ENCODE measurements at places on chromosomes 13 and 19.

DNA sequence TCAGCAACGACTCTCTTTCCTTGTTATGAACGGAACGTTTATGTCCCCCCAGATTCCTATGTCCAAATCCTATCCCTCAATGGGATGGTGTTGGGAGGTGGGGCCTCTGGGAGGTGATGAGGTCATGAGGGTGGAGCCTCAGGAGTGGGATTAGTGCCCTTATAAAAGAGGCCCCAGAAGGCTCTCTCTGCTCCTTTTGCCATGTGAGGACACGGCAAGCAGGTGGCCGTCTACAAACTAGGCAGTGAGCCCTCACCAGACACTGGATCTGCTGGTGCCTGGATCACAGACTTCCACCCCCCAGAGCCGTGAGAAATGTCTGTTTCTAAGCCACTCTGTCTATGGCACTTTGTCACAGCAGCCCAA is 53.2 kb downstream of the EPS15L1 start:
- DNase-seq = no peak

DNA sequence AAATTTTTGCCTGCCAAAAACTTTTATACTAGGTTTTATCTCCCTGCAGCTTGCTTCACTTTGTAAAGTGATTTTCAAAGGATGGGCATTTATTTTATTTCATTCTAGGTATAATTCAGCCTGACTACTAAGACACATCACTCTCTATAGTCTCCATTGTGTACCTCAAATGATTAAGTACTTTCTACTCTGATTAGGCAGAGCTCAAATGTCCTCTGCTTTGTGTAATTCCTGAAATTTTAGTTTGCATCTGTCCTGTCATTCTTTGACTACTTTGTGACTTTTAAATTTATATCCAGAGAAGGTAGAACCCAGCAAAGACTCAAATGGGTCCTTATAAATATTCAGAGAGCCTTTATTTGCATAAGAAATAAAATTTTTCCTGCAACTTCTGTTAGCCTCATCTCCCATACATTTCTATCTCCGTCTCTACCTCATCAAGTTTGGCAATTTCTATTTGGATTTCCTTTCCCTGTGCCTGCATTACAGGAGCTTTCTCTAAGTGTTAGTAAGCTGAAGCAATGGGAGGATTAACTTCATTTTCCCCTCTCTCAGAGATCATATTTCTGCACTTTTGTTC is 1038.0 kb upstream of the ATXN8OS start:
- no peak for DNase-seq

GRCh38 chr19:1252221-1252820 is 3.9 kb downstream of the MIDN start:
- no peak for DNase-seq

GRCh38 chr19:2758601-2759313 is 18.9 kb upstream of the SLC39A3 start:
- DNase-seq = no peak

DNA sequence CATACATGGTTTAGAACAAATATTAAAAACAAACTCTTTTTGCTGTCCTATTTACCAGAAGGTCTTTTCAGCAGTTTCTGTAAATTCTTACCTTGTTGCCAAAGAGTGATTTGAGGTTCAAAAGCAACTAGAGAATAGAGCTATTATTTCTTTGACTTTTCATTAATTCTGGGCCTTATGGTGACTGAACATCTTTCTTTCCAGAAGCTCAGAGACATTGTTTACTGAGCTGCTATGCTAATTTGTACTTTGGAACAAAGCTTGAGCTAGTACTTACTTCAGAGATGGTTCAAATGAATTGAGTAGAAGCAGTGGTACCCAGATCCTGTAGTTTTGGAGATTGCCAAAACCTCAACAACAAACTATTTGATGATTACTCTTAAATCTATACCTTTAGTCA is 331.2 kb downstream of the SPRY2 start:
- DNase-seq = no peak

- DNase-seq = no peak
Observed at GRCh38 chr19:49739098-49739497, 24.0 kb downstream of the TSKS start.

DNA sequence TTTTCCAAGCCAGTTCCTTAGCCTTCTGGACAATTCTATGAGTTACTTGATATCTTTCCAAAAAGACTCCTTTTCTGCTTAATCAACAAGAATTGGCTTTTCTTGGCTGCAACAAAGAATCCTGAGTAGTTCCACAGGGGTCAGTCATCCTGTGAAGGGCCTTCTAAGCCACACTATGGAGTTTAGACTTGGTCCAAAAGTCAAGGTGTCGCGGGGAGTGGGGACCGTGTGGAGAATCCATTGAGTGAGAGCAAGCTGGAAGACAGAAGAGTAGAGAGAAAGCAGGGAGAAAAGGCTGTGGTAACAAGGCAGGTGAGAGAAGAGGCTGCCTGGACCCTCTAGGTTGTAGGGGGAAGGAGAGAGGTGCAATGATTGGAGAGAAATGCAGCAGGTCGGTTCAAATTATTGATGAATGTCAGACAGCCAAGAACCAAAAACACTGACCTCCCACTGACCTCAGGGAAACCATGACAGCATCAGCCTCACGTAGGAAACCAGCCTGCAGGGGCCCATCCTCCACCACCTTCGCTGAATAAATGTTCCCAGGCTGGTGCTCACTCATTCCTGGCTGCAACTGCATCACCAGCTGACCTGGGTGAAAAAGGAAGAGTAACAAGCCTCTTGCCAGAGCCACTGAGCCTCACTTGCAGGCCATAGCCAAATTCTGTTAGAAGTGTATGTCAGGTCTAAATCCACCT is 7.1 kb upstream of the IFT88 start:
- DNase-seq = no peak

DNA sequence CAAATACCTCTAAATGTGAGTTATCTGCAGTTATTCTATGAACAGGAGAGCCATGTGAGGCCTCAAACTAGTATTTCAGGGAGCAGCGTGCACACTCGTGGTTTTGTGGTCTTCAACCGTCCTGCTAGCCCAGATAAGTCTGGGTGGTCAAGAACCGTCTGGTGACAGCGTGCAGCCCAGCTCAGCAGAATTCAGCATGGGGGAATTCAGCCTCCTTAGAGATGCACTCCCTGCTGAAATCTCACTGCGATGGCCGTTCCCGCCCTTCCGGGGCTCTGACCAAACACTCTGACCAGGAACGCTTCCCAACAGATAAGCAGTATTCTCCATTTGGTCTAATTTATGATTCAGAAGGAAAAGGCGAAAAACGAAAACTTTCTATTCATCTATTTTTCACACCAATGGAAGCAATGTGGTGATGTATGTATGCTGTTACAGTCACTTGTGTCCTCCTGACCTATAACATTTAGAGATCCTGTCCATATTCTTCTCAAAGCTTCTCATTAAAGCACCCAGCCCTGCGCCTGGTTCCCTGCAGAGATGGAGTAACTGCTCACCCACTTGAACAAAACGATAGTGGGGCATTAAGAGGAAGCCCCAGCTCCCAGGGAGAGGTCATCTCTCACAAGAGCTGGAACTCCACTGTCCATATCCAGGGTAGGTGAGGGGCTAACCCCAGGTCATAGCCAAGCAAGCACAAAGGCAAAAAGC is 2.9 kb downstream of the ANKRD27 start:
- no peak for DNase-seq

DNA sequence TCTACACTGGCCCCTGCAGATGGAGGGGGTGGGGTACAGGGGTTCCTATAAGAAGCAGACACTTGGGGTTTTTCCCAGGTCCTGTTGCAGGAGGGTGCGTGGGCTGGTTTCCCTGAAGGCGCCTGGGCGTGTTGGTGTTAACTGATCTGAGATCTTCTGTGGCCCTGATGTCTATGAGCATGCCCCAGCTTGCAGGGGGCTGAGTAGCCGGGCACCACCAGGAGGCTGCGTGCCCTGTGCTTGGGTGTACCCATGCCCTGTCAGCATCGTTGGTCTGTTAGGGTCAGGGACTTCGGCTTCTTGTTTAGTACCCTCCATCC is 45.3 kb downstream of the CAPN12 start:
- DNase-seq = no peak

DNA sequence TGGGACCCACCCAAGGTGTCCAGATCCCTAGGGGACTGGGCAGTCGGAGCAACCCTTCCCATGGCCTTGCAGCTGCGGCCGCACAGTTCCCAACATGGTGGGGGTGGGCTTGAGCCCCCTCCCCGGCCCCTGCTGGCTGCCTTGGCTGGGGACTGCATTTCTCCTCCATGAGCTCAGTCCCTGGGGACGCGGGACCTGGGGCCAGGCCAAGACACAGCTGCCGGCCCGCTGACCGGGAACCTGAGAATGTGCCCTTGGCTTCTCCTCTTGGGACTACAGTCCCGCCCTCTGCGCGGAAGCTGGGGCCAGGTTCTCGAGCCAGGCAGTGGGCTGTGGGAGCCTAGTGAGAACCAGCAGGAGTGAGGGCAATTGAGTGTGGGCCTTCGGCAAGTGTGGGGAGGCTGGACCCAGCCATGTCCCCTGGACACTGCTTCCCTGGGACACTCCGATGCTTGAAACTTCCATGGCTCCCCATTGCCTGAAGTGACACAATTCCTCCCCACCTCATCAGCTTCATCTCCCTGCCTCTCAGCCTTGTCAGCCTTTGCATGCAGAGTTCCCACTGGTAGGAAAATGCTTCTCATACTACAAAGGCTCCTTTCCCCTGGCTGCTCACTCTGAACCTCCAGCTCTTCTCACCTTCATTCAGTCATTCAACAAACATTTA is 13.1 kb upstream of the NOTCH3 start:
- DNase-seq = peak; percentile 81

DNA sequence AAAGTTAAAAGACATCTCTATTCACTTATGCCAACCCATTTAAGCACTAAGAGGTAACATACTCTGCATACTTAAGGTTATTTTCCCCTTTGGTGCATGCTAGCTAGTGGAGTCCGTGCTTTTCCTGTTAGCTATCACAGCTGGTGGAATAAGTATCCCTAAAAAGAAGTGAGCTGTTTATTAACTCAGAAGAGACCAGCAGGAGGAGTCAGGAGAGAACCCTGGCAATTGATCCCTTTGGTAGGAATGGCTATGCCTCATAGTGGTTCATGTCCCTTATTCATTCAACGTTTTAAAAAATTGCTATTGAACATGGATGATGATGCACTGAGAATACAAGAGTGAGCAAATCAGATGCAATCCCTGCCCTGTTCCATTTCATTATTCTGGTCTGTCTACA is 12.4 kb upstream of the NEK5 start:
- no peak for DNase-seq

- DNase-seq = no peak
Observed at GRCh38 chr19:3135961-3136683, at the start of gene GNA15. Gene GNA15 (plus strand): TSS chr19:3136033. CDS start chr19:3136451, 418 bp downstream.

- no peak for DNase-seq
Observed at GRCh38 chr13:23183292-23183691, 2.5 kb downstream of the SGCG start.

DNA sequence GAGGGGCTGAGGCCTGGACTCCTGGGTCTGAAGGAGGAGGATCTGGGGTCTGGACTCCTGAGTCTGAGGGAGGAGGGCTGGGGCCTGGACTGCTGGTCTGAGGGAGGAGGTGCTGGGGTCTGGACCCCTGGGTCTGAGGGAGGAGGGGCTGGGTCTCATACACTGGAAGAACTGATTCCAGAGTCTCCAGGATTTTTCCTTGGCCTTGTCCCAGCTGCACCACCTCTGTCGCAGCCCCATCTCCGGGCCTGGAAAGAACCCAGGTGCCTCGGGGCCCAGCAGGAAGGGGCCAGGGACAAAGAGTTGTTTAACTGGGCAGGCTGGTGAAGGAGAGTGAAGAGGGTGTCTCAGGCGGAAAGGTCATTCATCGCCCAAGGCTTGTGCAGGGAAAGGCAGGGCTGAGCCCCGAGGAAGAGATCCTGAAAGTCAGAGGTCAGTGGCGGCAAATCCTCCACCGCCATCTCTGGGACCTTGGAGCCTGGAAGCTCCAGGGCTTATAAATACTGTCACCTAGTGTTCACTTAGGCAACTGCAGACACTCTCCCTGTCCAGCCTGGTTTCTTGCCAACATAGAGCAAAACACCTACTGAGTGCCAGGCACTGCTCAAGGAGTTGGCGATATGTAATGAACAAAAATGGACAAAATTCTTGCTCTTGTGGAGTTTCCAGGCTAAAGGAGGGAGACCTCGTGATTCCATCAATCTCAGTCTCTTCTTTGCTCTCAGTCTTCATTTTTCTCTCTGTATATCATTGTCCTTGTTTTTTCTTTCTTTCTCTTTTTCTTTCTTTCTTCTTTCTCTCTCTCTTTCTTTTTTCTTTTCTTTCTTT is 4.4 kb upstream of the KCNN4 start:
- peak; percentile 47 for DNase-seq

- DNase-seq = no peak
Observed at GRCh38 chr19:1567848-1568227, 287 bp downstream of the MEX3D start.

DNA sequence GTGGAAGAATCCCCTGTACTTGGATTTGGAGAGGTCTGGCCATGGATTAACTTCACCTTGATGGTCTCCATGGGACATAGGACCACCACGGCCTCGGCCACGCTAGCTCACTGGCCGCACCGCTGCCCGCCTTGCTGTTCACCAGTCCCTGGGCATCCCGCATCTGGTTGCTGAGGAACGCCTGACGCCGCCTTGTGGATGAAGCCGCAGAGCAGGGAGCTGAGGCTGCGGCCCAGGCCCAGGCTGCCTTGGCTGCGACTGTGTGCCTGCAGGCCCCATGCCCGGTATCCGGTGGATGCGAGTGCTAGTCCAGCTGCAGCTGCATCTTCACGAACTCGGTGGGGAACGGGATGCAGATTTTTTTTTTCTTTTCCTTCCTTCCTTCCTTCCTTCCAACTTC is 1407.1 kb downstream of the UQCRFS1 start:
- no peak for DNase-seq

- DNase-seq = no peak
Observed at GRCh38 chr13:96621634-96622183, 372.6 kb downstream of the OXGR1 start.

GRCh38 chr13:25902891-25903341 is 148.9 kb downstream of the SHISA2 start:
- no peak for DNase-seq

DNA sequence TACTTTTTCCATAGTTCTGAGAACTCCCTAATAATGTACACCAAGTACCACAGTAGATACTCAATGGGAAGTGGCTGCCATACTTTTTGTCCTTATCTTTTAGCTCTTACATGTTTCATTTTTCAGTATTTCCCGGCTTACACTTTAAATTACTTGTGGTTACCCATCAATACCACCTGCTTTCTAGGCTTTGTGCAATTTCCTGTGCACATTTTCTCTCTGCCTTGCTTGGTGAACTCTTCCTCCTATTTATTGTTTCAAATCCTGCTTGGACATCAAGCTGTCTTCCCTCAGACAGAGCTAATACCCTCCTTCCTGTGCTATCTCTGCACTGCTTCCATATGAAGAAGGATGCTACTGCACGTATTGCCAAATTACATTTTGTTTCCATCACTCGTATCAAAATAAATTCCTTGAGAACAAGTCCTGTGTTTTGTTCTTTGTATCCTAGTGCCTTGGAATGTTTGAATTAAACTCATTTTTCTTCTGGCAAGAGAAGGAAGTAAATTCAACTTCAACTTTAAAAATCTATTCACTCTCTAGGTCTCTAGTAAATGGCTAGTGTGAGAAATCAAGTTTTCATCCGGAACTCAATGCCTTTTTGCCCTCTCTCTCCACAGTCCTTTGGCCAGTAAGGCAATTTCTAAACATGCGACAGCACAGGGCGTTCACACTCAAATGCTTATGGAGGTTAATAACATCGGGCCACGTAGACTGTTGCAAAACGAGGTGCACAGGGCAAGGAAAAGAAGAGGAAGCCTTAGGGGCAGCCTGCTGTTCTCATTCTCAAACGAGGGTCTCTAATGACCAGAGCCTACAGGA is 5.6 kb downstream of the ZAR1L start:
- no peak for DNase-seq

Measured in right hindlimb (tissue), 1 donor.